ENCODE measurements at places on chromosomes 4 and X. TPM values are rescaled to one million over a fixed set of nuclear protein-coding genes. Genes with fewer than 3 reads are reported as not detected.
A peak's percentile ranks its signal among the peaks of the same experiment; 100 is the strongest.

Gene S100P
- polyA plus RNA-seq, result 0.85 TPM

Gene CC2D2A
- polyA plus RNA-seq, result 11.2 TPM

Gene EGF
- polyA plus RNA-seq, result 0.07 TPM

Gene GAGE2A
- not detected for polyA plus RNA-seq

Gene AMER1
- polyA plus RNA-seq, result 2.8 TPM

Gene P2RY4
- not detected for polyA plus RNA-seq

Gene SHOX
- not detected for polyA plus RNA-seq

Gene NAAA
- 6.3 TPM for polyA plus RNA-seq

Gene PRICKLE3
- polyA plus RNA-seq, result 2.1 TPM

- DNase-seq, result no peak
These were observed 287.8 kb downstream of the RAPGEF2 start for GRCh38 chr4:159390648-159391047.

DNA sequence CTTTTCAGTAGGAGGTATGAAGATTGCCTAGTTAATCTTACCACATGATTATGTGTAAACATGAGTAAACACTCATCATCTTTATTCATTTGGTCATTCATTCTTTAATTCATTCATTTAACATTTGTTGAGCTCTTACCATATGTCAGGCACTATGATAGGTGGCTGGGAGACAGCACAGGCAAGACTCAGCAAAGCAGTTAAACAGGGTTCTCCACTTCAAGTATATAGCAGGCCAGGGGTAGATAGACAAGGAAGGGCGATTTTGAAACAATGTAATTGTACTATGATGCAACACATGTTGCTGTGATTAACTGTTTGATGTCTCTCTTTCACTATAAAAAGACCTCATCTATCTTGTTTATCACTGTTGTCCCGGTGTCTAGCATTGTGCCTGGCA, 84.3 kb upstream of the GPR101 start:
- no peak for DNase-seq

GRCh38 chr4:121679267-121679666, 17.5 kb downstream of the ANXA5 start:
- no peak for DNase-seq

- DNase-seq, result no peak
These were observed 81.0 kb downstream of the LNX1 start for GRCh38 chr4:53510321-53510720.

GRCh38 chrX:16617382-16617781, 32.6 kb upstream of the S100G start:
- DNase-seq, result no peak

- peak; percentile 55 for DNase-seq
These were observed 722 bp downstream of the SLC10A7 start for GRCh38 chr4:146520896-146521540.

DNA sequence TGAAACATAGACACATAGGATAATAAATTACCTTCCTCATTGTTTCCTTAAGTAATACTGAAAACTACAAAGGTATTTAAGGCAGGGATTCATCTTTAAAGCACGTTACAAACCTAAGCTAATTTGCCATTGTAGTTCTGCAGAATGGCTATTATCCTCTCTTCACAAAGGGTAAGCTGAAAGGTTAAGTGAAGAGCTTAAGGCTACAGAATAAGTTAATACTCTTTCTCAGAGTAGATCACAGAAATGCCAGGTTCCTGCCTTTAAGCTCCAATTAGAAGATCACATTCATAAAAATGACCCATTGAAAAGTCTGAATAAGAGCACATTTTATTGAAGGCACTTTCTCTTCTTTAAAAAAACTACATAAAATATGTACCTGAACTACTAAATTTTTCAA, 42.1 kb upstream of the PRDM5 start:
- no peak for DNase-seq

DNA sequence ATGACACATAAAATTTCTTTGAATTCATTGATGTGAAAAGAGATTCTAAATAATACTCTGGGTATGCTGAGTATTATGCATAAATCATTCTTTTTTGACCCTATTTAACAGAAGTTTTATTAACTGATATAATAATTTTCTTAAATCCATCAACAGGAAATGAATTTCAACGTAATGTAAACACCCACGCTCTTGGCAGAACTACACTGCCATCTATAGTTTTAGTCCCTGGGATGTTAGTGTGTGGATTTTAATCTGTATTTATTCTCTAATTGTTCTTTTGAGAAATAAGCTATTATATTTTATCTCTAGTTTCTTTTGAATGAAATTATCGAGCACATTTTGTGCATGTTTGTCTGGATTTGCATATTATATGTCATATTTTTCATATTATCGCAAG, 666.8 kb upstream of the NDST4 start:
- no peak for DNase-seq

DNA sequence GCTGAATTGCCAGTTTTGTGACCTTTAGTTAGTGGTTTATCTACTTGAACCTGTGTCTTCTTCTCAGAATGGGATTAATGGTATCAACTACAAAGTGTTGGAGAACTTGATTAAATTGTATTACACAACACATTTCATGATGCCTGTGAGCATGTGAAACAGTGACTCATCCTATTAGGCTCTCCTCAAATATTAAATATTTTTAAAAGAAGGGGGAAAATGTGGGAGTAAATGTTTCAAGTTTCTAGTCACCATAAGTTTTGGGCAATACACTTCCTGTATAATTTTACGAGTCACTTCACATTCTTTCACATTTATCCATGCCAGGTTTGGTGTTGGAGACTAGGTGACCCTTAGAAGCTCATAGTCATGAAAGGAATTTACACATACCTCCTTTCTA, 147.0 kb downstream of the HS3ST1 start:
- DNase-seq, result no peak
